Thymus (tissue), 14 donors: ENCODE measurements at places on chromosomes 5 and 9. TPM values are rescaled to one million over a fixed set of nuclear protein-coding genes. Genes with fewer than 3 reads are reported as not detected.

Gene RGS7BP
- 0.14 TPM for total RNA-seq

DNA sequence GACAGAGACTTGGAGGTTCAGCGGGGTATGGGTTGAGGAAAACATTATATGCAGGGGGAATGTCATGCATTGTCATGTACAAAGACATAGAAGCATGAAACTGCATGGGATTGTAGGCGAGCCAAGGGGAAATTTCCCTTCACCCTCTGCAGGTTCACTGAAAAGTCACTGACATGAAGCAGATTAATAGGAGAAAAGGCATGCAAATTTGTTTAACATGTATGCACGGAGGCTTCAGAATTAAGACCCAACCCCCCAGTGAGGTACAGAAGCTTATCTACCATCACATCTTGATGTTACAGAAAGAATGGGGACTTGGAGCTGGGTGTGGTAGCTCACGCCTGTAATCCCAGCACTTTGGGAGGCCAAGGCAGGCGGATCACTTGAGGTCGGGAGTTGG is 18.5 kb downstream of the NIM1K start:
- DNase-seq, result no peak

- no peak for DNase-seq
Observed at GRCh38 chr5:151298063-151298855, 5.3 kb downstream of the SLC36A3 start.

Gene GFI1B
- 0.61 TPM for total RNA-seq

Gene SEMA6A
- total RNA-seq, result 6.2 TPM

Gene ARAP3
- 0.71 TPM for total RNA-seq

GRCh38 chr9:88807426-88807825 is 183.8 kb upstream of the S1PR3 start:
- no peak for DNase-seq

Gene KCNN2
- 0.66 TPM for total RNA-seq

GRCh38 chr5:76165711-76166374 is 82.7 kb downstream of the SV2C start:
- DNase-seq, result no peak

DNA sequence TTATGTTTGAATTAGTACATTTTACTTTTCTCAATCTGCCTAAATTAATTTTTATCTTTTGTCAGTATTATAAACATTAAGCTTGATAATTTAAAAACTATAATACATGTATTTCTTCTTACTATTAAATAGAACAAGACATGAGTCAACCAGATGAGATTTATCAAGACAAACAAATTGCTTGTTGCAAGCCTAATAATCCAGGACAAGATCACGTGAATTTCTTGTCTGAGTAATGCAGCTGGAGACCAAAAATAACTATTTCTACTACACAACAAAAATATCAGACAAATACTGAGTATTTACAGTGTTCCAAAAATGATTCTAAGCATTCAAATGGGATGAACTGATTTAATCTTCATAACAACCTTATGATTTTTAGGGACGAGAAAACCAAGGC is 339.1 kb upstream of the PRR16 start:
- no peak for DNase-seq

- DNase-seq, result no peak
Observed at GRCh38 chr5:118968925-118969375, 19.4 kb downstream of the DTWD2 start.

GRCh38 chr5:154829589-154830218 is 20.7 kb downstream of the FAXDC2 start:
- no peak for DNase-seq

GRCh38 chr9:840343-840742 is 1.2 kb upstream of the DMRT1 start:
- no peak for DNase-seq

- DNase-seq, result no peak
Observed at GRCh38 chr5:112535356-112535755, 116.3 kb upstream of the EPB41L4A start.

GRCh38 chr9:38338342-38339018 is 54.0 kb upstream of the ALDH1B1 start:
- DNase-seq, result no peak
